ENCODE measurements at places on chromosomes 3 and 15. TPM values are rescaled to one million over a fixed set of nuclear protein-coding genes. Genes with fewer than 3 reads are reported as not detected.

Gene RASGRP1
- total RNA-seq: 1.0 TPM

Gene LRRC34
- 0.39 TPM for total RNA-seq

Gene NEK10
- 0.98 TPM for total RNA-seq

Gene SLC9A9
- 2.7 TPM for total RNA-seq

Gene AADAC
- not detected for total RNA-seq

Gene FANCD2OS
- not detected for total RNA-seq

Gene SLC22A14
- not detected for total RNA-seq

Measured in left colon (tissue), 2 donors.